ENCODE measurements at places on chromosomes 2 and 18.

GRCh38 chr18:26794230-26795101, 71.0 kb downstream of the AQP4 start:
- DNase-seq = no peak

GRCh38 chr2:221559991-221560390, 12.1 kb downstream of the EPHA4 start:
- no peak for DNase-seq

DNA sequence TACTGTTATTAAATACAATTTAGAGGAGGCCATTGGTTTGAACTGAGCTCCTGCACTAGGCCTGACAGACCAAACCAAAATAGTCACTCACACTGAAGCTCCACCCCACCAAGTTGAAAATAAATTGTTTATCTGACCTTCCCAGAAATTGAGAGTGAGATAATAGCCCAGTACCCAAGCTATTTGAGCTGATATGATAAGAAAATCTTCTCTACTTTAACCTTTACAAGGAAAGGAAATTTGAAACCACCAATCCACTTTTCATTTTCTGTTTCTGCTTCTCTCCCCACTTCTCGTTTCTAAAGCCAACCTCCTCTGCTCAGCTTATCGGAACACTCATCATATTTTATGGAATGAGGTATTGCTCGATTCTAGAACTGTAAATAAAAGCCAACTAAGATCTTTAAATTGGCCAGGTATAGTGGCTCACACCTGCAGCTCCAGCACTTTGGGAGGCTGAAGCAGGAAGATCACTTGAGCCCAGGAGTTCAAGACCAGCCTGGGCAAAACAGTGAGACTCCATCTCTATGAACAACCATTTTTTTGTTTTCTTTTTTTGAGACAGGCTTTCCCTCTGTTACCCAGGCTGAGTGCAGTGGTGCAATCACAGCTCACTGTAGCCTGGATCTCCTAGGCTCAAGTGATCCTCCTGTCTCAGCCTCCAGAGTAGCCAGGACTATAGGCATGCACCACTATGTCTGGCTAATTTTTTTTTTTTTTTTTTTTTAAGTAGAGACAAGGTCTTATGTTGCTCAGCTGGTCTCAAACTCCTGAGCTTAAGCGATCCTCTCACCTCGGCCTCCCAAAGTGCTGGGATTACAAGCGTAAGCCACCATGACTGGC, 13.3 kb upstream of the GALM start:
- DNase-seq = no peak

- DNase-seq = no peak
Measured at GRCh38 chr2:83817511-83817910, 641.6 kb downstream of the SUCLG1 start.

DNA sequence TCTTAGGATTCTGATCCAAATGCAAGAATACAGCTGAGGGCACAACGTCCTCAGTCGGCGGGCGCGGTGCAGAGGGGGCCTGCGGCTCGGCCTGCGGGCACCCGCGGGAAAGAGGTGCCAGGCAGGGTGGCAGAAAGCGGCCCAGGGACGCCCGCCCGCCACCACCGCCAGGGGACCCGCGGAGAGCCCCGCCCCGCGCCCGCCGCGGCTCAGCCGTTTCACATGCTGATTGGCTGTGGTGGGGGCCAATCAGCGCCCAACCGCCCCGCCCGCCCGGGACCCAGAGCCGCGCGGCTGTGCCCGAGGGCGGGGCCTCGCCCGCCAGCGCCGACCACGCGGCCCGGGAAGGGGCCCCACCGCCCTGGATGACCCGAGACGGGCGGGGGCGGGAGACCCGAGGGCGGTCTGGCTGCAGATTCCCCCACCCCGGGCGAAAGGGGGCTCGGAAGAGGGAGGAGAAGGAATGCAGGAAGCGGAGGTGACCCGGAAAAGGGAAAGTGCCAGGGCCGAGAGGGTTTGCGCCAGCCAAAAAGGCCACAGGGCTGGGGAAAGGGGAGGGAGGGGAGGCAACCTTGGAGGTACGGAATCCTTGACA, 8.0 kb downstream of the IRS1 start:
- peak; percentile 95 for DNase-seq

- DNase-seq = no peak
Measured at GRCh38 chr2:39567507-39567906, 98.2 kb upstream of the TMEM178A start.

DNA sequence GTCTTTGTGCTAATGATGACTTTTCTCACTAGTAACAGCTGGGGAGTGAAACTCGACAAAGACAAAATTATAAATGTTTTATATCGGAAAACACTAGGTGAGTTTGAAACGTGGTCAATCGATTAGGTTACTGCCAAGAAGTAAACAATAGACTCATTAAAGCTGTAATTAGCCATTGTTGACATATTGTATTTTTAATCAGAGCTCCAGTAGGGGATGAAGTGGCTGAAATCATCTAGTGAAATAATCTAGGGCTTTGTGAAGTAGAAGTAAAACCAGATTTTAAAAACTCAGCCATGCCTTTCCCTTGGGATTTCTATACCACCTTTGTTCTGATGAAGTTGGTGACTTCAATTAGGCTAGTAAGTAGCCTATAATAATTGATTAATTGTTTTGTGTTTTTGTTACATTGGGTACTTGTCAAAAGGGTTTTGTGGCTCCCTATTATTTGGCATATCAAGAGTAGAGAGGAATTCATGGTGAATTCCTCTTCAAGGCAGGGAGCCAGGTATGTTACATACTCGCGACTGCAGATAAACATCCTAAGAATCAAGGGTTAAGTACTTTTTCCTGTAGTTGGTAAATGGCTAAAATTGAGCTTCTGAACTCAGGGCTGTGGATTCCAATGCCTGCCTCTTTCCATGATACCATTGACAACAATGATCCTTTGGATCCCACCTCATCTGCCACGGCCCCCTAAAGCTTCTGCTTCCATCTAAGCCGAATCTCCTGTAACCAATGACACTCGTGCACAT, 31.6 kb downstream of the RAB27B start:
- no peak for DNase-seq

DNA sequence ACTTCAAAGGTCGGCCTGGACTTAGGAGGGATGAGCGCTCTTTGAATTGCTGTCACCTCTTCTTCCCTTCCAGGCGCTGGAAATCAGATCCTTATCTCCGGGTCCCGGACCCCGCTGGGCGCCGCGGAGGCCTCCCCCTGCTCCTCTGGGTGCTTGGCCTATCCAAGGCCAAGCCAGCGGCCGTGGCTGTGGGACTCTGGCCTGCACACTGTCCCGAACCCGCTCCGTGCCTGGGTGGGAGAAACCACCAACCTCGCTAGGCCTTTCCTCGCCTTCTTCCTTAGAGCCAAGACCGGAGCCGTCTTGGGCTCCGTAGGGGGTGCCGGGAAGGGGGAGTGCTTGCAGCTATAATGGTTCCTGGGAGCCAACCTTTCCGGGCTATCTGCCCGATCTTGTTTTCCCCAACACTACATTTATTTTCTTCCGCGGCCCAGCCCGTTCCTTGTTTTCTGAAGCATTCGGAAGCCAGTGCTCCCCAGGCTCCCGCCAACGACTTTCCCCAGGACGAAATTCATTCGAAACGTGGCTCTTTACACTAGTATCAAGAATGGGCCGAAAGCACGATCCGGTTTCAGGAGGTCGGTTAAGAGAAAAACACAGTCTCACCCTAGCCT, 2.4 kb downstream of the OSR1 start:
- DNase-seq = no peak

DNA sequence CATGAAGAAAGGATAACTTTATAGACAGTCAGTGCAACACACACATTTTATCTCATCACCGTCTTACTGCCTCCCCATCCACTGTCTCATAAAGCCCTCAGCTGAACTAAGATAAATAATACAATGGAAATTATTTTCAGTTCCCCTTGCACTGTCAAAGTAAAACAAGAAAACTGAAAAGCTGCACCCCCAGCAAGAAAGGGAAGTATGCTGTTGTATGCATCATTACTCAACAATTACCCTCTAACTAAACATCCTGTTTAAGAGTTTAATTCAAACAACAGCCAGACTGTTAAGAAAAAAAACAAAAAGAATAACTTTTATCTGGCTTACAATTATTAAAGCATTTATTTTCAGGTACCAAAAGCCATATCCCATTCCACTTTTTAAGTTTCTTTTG, 25.0 kb downstream of the MPPE1 start:
- no peak for DNase-seq

GRCh38 chr2:84492571-84492970, 23.7 kb upstream of the DNAH6 start:
- no peak for DNase-seq

GRCh38 chr18:74598350-74599001, 806 bp downstream of the ZNF407 start:
- DNase-seq = peak; percentile 72

- DNase-seq = peak; percentile 91
Measured at GRCh38 chr2:29012211-29012681, 31.1 kb downstream of the TOGARAM2 start.

DNA sequence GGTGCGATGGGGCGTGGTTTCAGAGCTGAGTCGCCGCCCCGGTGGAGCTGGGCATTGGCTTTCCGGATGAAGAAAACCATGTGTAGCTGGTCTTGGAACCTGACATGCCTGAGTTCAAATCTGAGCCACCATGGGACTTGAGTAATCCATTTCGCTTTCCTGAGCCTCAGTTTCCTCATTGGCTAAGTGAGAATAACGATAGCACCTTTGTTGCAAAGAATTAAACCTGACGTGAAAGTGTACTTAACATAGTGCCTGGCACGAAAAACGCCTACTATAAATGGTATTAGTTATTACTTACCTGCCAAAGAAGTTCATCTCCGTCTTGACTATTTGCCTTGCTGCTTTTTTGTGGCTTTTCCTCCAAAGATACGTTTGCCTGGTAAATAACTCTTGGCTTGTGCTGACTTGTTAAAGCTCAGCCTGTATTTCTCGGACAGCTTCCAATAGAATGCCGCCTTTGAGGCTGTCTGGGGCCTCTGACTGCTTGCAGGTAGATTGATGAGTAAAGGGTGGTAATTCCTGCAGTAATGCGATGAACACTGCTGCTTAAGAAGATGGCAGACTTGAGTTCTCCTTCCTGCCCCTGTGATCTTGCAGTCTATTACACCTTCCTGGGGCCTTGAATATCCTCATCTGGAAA, 1.3 kb downstream of the CDCA7 start:
- no peak for DNase-seq

DNA sequence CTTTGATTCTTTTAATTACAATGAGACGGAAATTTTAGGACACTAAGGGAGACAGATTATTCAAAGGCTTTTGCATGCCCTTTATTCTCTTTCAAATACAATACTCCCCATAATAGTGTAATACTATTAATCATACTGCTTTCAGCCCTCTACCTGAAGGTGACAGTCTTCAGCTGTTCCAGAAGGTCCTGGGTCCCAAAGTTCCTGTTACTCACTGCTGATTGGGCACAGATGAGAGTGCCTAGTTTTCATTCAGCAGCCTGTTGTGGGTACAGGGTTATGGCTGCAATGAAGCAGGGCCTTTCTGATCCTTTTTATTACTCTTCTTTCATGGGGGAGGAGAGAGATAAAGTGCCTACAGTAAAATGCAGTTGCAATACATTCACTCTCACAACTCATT, 80.2 kb downstream of the NUP35 start:
- no peak for DNase-seq

GRCh38 chr2:29456429-29456828, 341.2 kb downstream of the CLIP4 start:
- no peak for DNase-seq

- no peak for DNase-seq
Measured at GRCh38 chr2:20675701-20676352, 8.9 kb downstream of the GDF7 start.

GRCh38 chr2:241545106-241545505, 13.4 kb upstream of the BOK start:
- DNase-seq = no peak

GRCh38 chr2:102100371-102101096, 42.0 kb upstream of the IL1R1 start:
- no peak for DNase-seq

- no peak for DNase-seq
Measured at GRCh38 chr2:196186266-196186980, 15.0 kb upstream of the STK17B start.

- DNase-seq = no peak
Measured at GRCh38 chr2:69381337-69381737, 5.7 kb downstream of the GFPT1 start.

GRCh38 chr2:112881217-112881985, 29.6 kb upstream of the IL37 start:
- no peak for DNase-seq

- DNase-seq = no peak
Measured at GRCh38 chr2:3233877-3234276, 143.7 kb downstream of the EIPR1 start.

GRCh38 chr18:3514312-3515216, 64.6 kb downstream of the TGIF1 start:
- DNase-seq = no peak

- DNase-seq = no peak
Measured at GRCh38 chr2:126275098-126275497, 380.9 kb upstream of the GYPC start.

DNA sequence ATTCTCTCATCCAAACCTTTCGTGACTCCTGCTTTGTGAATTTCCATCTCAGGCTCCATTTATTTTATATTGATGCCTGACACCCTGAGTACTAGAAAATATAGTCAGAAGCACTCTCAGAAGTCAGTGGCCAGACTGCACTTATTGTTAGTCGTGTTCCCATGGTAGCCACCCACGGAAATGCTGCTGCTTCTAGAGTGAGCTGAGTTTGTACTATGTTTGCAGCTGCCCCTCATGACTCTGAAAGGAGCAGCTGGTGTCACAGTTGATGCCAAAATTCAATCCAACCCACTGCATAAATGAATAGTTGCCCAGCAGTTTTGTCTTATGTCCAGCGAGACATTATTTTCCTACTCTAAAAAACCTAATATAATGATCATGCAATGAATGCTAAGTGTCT, 265.2 kb upstream of the SPHKAP start:
- DNase-seq = no peak

DNA sequence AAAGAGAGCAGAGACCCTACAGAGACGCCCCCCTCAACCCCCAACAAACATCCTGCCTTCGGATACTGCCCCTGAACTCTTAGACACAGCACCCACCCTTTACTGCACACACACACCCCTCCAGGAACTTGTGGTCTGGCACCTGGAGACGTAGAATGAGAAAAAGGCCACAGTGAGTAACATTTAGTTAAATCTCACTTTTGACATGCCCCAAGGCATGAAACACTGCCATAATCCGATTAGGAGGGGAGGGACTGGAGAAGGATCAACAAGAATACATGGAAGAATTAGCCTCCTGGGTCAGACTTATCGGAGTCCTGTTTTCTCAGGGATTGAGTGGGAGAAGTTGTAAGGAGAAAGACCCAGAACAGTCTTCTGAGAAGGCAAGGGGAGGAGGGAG, 4.1 kb downstream of the CDK5R2 start:
- DNase-seq = no peak

GRCh38 chr18:72601944-72602343, 57.8 kb upstream of the CBLN2 start:
- no peak for DNase-seq

DNA sequence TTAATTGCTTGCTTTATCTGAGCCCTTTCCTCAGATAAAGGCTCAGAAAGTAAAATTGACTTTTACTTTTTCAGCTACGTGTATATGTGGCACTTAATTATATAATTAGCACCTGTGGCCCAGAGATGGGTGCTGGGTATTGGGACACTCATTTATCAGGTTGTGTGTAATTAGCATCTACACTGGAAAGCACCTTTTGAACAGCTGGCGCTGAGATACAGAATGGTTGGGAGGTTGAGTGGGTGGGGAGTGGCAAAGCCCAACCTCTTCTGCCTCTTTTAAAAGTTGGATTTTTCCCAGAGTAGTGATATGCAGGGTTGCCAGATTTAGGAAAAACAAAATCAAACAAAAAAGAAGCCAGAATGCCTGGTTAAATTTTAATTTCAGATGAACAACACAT, 23.9 kb downstream of the SPTBN1 start:
- no peak for DNase-seq

- DNase-seq = no peak
Measured at GRCh38 chr18:49648326-49648725, 86.5 kb downstream of the LIPG start.
